Suprapubic skin (tissue), 4 donors: ENCODE measurements at places on chromosomes 3 and 15. TPM values are rescaled to one million over a fixed set of nuclear protein-coding genes. Genes with fewer than 3 reads are reported as not detected.

DNA sequence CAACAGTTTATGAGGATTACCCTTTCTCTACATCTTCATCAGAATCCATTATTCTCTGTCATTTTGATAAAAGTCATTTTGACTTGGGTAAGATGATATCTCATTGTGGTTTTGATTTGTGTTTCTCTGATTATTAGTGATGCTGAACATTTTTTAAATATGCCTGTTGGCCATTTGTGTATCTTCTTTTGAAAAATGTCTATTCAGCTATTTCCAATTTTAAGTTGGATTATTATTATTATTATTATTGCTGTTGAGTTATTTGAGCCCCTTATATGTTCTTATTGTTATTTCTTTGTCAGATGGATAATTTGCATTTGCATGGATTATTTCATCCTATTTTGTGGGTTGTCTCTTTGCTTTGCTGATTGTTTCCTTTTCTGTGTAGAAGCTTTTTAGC is 421.2 kb upstream of the LMCD1 start:
- no peak for DNase-seq

DNA sequence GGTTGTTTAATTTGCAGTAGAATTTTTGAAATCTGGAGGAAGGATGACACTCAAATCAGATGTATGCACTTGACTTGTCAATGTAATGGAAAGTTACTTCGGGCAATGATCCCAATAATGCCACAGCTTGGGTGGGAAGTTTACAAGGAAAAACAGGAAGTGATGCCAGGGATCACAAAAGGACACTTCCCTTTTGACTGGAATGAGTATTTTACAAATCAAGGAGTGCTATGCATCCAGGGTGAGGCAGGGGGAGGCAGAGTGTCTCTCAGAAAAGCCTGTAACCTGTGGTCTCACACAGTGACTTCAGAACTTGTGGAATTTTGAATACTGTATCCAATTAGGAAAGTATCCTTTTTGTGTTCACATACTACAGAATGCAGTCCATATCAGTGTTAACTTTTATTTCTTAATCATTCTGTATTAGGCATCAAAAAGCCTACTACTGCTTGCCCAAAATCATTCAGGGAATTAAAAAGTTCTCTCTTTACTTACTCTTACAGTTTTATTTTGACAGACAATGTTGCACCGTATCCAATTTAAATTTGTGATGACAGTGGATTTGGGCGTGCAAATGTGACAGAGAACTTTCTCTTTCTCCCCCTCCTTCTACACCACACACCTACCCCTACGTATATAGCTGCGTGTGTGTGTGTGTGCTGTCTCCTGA is 445.1 kb downstream of the MECOM start:
- no peak for DNase-seq

DNA sequence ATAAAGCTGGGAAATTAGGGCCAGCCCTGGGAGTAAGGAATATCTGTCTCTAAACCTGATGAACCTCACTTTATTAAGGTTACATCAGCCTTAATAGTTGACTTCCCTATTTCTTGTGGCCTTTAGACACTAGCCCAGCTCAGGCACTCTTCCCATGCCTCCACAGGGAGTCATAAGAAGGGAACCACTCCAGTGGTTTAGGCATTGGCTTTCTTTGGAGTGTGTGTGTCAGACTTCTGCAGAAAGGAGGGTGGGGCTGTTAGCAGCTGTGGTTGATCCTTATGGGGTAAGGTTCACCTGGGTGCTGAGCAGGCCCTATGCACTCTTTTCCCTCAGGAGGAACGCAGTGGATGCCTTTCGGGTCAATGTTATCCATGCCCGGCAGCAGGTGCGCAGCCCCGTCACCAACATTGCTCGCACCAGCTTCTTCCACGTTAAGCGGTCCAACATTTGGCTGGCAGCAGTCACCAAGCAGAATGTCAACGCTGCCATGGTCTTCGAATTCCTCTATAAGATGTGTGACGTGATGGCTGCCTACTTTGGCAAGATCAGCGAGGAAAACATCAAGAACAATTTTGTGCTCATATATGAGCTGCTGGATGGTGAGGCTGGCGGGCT is 4.0 kb downstream of the AP2M1 start:
- DNase-seq: no peak

GRCh38 chr3:193702967-193703366 is 110.0 kb downstream of the OPA1 start:
- DNase-seq: no peak

GPR160 gene
- 2.8 TPM for total RNA-seq

DNA sequence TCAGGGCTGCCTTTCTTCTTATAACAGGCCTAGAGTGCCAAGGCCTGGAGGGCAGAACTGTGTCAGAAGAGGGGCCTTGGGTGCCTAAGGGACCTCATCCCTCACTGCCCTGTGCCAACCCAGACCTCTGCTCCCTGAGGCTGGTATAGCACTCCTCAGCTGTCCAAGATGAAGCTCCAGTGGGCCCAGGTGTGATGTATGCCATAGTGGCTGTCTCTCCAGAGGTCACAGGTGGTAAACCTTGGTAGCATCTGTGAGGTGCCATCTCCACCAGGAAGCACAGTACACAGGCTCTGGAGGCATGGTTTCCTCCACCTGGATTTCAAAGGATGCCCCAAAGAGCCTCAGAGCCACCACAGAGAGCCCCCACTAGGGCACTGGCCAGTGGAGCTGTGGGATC is 12.3 kb upstream of the KLHL40 start:
- DNase-seq: no peak

- no peak for DNase-seq
These were observed 158.8 kb downstream of the SLCO3A1 start for GRCh38 chr15:92012368-92012629.

DNA sequence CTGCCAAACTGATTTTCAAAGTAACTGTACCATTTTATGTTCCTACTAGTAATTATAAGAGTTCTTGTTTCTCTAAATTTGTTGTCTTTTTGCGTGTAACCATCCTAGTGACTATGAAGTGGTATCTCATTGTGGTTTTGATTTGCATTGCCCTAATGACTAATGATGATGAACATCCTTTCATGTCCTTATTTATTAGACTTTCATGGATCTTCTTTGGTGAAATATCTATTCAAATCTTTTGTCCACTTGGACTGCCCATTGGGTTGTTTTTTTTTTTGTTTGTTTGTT is 3.6 kb downstream of the OXSR1 start:
- DNase-seq: no peak

- DNase-seq: no peak
These were observed 337.2 kb upstream of the DNAJC19 start for GRCh38 chr3:181326637-181327223.

CLEC3B gene
- 42.3 TPM for total RNA-seq

DNA sequence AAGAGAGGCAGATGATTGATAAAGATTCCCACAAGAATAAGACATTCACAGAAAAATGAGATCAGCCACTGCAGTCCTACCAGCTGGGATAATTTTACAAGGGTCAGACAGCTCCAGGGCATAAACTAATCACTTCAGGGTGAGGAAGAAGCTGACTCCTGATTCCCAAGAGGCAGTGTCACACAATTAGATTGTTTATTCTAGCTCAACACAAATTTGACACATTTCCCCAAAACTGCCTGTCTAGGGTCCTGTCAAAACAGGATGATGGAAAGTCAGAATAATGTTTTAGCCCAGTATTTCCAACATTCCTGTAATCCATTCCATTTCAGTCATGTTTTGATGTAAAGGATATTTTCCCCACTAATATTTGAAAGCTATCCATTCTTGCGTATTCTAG is 110.8 kb downstream of the TNIK start:
- no peak for DNase-seq

SAMMSON gene
- total RNA-seq: not detected

SLC12A8 gene
- 5.8 TPM for total RNA-seq

- peak; percentile 94 for DNase-seq
These were observed 37.8 kb downstream of the HMCES start for GRCh38 chr3:129316248-129317013.

GRCh38 chr15:92002666-92003065 is 149.2 kb downstream of the SLCO3A1 start:
- no peak for DNase-seq

- no peak for DNase-seq
These were observed 249.1 kb downstream of the TBL1XR1 start for GRCh38 chr3:176948151-176948550.

DNA sequence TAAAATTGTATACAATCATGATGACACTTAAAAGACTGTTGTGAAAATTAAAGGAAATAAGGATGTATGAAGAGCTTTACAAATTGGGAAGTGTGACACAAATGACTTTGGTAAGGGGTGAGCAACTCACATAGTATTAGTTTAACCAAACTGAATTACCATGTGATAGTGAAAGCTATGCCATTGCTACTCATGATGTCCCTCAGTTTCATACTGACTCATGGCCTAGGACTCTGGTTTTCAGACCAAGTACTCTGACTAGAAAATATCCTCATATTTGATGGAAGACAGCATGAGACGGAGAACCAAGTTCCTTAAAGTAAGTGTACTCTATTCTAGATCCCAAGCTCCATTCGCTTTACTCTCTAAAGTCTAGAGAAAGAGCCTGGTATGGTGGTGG is 203.2 kb upstream of the ICE2 start:
- DNase-seq: no peak

GRCh38 chr3:58009026-58009748 is 965 bp downstream of the FLNB start:
- peak; percentile 75 for DNase-seq

CPLX3 gene
- total RNA-seq: not detected

DNA sequence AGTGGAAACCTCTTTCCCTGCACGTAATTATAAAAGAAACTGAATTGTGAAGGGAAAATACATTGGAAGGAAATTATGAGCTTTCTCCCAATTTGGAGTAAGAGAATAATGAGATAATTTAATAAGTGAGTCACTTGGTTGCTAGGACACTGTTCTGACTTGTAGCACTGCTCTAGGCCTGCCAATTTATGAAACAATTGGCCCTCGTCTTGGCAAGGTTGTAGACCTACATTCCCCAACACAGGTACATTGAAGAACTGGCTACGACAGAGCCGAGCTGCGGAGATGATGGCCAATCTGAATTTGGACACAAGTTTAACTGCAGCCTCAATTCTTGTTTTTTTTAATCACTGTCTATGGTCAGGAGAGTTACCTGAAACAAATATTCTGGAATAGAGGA is 674.1 kb downstream of the MECOM start:
- no peak for DNase-seq

- DNase-seq: peak; percentile 76
These were observed 46.9 kb upstream of the NEDD4 start for GRCh38 chr15:56040081-56041035.

GRCh38 chr15:83285979-83286553 is 1.6 kb upstream of the BNC1 start:
- DNase-seq: no peak

DNA sequence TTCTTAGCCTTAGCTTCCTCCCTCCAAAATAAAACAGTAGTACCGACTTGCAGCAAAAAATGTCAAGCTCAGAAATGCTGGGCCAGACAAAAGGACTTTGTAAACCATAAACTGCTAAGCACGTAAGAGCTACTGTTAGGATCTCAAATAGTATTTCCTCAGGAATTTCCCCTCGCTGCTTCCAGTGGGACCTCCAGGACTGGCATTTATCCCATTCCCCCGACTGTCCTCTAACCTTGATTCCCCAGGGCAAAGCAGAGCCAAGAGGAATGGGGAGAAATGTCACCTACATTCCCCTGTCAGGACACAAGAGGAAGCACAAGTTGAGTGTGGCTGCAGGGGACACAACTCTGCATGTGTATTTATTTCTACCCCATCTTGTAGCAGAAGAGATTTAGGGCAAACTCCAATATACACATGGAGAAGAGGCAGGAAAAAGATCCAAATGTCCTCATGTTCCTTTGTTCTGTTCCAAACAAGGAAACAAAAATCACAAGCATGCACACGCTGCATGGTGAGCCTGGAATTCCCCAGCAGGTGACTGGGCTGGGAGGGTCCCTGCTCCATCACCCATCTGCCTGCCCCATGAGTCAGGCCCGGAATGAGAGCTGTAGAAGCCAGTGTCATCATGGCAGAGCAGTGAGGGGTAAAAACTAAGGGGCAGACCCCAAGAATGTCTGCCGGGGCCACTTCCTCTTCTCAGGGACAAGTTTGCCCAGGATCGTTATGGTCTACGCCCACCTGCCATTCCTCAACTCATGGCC is 4.2 kb downstream of the STOML1 start:
- no peak for DNase-seq

GRCh38 chr3:46479696-46480095 is 15.0 kb upstream of the LTF start:
- no peak for DNase-seq

SLC30A4 gene
- 5.6 TPM for total RNA-seq

GRCh38 chr3:94064243-94064860 is 1.5 kb downstream of the NSUN3 start:
- no peak for DNase-seq

- no peak for DNase-seq
These were observed 28.5 kb downstream of the ST3GAL6 start for GRCh38 chr3:98791341-98792325.

DNA sequence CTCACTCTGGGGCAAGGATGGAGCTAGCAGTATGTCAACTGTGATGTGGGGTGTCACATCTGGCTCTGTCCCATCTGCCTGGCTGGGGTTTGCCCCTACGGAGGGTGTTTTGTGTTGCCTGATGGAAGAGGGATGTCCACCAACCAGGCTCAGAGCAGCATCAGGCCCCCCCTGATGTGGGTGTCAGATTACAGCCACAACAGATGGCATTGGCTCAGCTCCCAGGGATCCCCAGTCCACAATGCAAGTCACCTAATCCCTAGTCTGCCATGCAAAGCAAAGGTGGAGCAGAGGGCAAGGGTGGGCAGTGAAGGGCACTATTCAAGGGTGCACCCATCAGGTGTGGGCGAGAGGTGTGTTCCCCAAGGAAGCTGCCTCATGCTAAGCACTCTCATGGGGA is 48.9 kb upstream of the AMOTL2 start:
- no peak for DNase-seq

DNA sequence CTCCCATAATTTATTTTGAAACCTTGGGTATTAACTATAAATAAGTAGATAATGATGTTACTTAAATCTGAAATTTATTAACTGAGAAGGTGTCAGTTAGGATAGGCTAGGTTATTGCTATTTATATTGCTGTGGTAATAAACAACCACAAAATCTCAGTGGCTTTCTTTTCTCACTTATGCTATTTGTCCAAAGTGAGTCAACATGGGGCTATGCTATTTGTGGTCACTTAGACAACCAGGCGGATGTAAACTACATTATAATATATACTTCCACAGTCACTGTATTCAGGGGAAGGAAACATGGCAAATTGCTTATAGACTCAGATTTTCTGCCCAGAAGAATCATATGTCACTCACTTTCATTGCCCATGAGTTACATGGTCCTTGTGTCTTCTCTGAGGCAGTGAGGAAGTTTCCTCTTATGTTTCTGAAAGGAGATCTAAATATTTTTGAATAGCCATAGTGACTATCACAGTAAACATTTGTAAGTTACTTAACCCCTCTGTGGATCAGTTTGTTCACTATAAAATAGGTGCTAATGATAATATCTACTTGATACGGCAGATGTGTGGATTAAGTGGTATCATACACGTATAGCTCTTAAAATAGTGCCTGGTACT is 19.8 kb downstream of the HMG20A start:
- DNase-seq: no peak

- DNase-seq: no peak
These were observed 18.7 kb downstream of the DNAJC13 start for GRCh38 chr3:132435911-132436425.

DGKG gene
- 1.8 TPM for total RNA-seq

VPS18 gene
- total RNA-seq: 21.3 TPM

GRCh38 chr3:101972430-101973162 is 123.3 kb downstream of the NFKBIZ start:
- no peak for DNase-seq

HTR3E gene
- not detected for total RNA-seq

- DNase-seq: no peak
These were observed 669.0 kb downstream of the FHIT start for GRCh38 chr3:60582288-60582687.
